ENCODE measurements at places on chromosomes 6 and 20.

- no peak for DNase-seq
These were observed 212.1 kb downstream of the ARID1B start for GRCh38 chr6:156989159-156989806.

DNA sequence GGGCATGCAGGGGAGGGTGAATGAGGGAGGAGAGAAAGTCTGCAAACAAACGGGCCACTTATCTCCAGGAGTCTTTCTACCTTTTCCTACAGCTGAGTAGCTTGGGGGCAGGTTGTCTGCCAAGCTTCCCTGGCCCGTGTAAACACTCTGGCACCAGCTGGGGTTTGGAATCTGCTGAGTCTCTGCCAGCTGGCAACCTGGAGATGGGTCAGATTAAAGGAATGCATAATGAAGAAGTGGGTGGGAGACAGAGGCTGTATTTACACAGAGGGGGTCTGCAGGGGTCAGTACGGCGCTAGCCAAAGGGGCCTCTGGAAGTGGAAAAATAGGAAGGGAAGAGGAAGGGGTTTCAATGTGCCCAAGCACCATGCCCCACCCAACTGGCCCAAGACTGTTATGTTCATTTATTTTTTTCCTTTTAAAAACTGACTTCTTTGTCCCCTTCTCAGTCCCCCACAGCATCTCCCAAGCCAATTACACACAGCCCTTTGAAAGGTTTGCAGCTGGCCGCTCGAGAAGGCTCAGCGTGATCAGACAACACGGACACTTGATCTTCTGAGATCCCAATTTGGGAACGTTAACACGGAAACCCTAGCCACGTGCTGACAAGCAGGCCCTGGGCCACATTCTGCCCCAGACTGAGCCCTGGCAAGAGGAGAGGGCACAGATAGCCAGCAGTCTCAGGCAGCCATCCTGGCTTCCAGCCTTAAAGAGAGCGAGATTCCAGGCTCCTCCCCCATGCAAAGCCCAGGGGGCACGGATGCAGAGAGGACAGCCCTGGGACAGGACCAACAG, 25.2 kb downstream of the TRAM2 start:
- peak; percentile 79 for DNase-seq

DNA sequence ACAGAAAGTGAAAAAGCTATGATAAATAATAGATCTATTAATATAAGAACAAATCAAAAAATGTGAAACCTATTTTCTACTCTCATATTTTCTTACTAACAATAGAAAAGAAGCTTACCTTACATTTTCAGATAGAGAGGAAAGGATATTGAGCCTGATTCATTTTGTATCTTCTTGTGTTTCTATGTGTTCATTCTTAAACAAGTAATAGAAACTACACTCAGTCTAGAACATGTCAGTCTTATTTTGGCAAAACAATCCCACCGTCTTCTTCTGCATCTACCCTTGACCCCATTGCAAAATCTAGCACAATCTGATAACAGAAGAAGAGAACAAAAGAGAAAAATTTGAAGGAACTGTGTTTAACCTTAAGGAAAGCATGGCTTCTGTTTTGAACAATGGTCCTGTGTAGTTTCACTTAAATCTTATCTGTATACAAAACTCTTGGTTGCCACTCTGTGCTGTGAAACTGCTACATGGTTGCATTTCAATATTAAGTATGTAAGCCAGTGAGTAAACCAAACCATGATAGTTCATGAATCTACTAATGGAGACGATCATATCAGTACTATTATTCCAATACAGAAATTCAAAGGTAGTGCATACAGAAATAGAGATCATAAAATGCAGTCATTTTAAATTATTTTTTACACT, 69.5 kb upstream of the LGSN start:
- DNase-seq = no peak

DNA sequence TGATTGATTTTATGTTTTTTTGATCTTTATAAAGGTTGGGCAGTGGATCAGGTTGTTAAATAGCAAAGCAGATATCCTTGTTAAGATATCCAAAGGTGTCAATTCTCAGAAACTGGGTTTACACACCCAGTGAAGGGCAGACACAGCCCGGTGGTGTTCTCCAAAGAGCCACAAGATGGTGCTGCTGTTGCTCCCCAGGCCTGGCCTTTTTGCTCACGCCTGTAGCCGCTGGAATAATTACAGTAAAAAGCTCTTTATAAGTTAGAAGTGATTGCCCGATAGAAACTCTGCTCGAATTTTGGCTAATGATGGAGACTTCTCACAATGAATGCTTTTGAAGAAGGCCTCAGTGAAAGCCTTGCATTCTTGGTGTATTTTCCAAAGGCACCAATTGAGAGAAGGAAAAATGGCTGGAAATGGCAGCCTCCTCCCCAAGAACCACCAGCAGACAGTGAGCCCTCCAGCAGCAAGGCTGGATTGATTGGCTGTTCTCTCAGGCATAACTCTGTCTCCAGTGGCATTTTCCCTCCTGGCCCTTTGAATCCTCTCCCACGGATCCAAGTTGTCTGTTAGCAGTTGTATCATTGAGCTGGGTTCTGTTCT, 120.5 kb upstream of the CHD6 start:
- DNase-seq = peak; percentile 45

GRCh38 chr20:43160941-43161340, 28.8 kb downstream of the PTPRT start:
- DNase-seq = no peak

DNA sequence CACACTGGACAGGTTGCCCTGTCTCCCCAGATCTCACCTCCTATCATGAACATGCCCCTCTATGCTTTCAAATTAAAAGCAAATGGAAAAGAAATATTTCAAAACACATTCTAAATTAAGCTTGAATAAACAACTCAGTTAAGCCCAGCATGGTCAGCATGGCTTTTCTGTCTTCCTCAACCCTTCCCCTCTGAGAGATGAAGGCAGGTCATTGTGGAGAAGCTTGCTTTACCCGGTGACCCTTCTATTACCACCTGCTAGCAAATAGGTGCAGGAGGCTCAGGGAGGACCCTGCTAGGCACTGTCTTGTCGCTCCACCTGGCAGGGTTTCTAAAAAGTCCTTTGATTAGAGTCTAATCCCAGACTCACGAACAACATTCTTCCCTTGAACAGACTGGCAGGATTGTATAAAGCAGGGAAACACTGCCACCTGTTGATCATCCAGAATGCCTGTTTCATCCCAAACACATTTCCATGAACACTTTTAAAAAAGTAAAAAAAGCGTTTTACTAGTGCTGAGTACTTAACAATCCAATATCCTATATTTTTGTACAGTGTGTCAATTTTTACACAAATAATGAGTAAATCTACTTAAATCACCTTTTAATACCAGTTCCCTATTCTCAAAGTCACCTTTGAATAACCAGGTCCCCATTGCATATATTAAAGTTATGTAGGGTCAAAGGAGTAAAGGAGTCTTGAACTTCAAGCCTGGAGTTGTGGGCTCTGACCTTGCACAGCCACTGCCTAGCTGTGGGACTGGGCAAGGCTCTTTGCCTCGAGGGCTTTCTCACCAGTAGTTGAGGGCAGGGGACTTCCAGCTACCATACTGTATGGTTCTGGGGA, 75.5 kb downstream of the GPR6 start:
- peak; percentile 72 for DNase-seq

DNA sequence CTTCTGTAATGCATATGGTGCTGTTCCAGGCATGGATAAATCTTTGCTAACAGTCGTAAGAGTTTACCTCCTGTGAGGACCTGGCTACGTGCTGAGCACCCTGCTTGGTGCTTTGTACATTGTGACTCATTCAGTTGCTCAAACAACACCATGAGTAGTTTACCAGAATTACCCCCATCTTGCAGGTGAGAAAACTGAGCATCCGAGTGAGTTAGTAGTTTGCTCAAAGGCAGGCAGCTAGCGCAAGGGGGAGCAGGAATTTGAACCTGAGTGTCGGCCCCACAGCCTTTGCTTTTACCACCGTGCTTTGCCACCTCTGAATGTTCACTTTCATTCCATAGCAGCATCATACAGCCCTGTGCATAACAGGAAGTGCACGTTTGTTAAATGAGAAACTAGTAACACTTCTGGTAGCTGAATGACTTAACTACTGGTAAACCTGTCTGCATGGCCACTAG, 121.9 kb downstream of the MTHFD1L start:
- DNase-seq = no peak

GRCh38 chr6:109743739-109744138, 52.6 kb downstream of the FIG4 start:
- peak; percentile 87 for DNase-seq

DNA sequence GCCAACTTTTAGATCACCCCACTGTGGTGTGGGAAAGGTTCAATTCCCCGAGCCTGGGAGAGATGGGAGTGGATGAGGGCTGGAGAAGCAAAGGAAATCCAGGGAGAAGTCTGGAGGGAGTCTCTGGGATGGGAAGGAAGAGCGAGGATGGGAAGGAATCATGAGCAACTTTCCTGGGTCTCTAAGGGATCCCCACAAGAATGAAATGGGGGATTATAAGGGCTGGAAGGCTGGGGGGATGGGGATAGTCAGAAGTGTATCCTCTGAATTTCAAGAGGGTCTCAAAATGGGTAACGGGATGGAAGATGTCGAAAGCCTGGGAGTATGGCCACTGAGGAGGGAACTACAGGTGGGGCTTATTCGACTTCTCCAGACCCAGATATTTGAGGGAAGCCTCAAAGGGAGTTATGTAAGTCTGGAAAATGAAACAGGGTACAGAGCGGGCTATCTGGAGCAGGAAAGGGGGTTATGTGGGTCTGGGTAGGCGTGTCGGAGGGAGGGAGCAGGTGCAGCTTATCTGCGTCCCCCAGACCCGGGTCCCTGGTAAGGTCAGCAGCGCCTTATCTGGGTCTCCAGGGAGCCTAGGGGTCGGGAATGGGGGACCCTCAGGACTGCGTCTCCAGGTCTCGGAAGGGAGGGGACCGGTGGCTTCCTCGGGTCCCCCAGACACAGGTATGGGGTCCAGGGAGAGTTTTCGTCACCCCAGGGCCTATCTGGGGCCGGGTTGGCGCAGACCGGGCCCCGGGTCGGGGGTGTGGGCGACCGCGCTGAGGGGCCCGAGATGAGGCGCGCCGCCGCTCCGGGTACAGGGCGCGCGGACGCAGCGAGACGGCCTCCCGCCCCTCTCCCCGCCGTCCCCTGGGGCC, 550 bp downstream of the PLAGL2 start:
- no peak for DNase-seq

DNA sequence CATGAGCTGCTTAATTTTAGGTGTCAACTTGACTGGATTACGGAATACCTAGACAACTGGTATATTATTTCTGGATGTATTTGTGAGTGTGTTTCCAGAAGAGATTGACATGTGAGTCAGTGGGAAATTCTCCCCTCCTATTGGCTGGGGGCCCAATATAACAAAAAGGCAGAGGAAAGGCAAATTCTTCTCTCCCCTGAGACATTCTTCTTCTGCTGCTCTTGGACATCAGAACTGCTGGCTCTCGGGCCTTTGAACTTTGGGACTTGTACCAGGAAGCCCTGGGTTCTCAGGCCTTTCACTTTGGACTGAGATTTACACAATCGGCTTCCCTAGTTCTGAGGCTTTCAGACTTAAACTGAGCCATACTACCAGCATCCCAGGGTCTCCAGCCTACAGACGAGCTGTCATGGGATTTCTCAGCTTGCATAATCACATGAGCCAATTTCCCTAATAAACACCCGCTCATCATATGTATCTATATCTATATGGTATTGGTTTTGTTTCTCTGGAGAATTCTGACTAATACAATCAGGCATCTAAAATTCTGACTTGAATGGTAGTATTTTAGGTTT, 7.6 kb upstream of the BTN3A3 start:
- peak; percentile 71 for DNase-seq

DNA sequence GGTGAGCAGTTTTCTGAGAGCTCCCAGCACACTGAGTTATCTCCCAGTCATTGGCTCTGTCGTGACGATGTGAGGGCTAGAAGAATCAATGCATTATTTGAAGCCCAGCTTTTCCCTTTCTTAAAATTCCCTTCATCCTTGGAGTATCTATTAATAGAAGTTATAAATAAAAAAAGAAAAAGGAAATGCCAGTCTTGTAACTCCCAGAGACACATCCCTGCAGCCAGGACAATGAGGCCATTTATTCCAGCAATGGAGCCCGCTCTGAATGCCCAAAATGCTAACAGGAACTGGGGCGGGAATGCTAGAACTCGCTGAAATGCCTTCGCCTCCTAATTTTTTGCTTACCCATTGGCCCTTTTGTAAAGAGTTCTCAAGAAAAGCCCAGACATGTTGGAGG, 305.8 kb downstream of the TFAP2C start:
- DNase-seq = no peak

GRCh38 chr6:12009180-12009685, 2.9 kb upstream of the HIVEP1 start:
- peak; percentile 37 for DNase-seq

DNA sequence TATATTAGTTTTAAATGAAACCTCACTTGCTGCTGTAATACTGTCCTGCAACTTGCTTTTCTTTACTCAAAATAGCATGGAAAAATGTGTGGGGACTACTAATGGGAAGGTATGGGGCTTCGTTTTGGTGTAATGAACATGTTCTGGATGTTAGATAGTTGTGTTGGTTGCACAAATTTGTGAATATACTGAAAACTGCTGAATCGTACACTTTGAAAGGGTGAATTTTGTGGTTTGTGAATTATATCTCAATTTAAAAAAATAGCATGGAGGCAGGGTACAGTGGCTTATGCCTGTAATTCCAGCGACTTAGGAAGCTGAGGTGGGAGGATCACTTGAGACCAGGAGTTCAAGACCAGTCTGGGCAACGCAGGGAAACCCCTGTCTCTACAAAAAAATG, 2.3 kb downstream of the BCAS4 start:
- DNase-seq = no peak

DNA sequence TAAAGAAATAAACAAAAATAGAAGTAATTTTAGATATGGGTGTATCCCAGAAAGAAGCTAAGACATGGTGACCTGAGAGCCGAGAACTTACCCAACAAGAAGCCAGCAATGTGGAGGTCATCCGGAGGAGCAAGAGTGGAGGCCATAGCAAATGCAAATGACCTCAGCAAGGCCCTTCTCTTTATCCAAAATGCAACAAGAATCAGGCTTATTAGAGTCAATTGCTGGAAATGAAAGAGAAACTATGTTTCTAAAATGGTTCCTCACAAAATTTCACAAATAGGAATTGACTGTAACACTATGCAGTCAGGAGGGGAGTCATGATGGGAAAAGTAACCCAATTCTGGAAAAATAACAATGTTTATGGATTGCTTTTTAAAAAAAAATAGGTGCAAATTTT, 90.4 kb downstream of the TNFAIP3 start:
- no peak for DNase-seq

- peak; percentile 10 for DNase-seq
These were observed 684 bp downstream of the PAQR8 start for GRCh38 chr6:52362443-52363227.

- DNase-seq = peak; percentile 89
These were observed at the start of gene CDKN1A for GRCh38 chr6:36678488-36679042. CDKN1A (plus strand) TSS chr6:36678714; CDS start chr6:36684102, 5,388 bp downstream.

- no peak for DNase-seq
These were observed 46.6 kb downstream of the VTA1 start for GRCh38 chr6:142193621-142194020.

DNA sequence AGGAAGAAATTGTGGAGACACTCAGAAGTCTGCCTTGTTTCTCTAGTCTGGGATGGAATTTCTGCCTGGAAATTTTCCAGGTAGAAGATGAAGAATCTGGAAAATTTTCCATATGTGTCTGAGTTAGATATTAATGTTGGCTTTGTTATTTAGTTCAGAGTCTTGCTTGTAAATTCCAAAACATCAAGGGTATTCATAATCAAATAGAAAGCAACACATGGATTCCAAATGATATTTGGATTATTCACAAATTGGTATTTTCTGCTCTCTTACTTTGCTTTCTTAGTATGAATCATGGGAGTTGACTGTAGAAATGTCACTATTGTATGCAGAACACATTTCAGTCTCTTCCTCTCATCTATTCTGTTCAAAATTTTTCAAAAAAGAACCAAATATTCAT, 116.0 kb downstream of the GRIK2 start:
- DNase-seq = no peak

- no peak for DNase-seq
These were observed 152.0 kb downstream of the PTPRK start for GRCh38 chr6:128368213-128368944.
